ENCODE measurements at places on chromosomes 7 and 10.

DNA sequence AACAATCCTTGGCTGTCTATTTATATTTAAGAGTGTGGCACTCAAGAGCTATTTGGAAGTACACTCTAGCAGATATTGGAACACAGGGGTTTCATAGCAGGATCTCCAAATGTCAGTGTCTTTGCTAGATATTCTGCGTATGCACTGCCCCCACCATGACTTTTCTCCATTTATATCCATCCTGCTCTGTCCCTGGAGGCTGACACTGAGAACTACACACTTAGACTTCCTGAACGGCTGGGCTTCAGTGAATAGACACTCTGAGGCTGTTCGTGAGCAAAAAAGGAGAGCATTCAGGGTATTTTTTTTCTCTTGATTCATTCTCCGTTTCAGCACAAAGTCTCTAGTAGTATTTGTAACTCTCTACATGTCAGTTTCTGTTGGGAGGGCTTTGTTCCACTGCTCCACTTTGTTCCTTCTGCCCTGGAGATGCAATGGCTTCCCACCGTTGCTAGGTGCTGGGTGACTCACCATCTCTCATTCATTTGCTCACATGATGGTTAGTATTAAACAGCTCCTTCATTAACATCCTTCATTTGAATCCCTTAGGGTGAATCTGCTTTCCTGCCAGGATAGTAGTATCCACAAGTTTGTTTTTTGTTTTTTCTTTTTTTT lies 155.9 kb upstream of the SLC13A1 start:
- no peak for DNase-seq

GRCh38 chr7:3989723-3990122 lies 688.7 kb downstream of the SDK1 start:
- no peak for DNase-seq

GRCh38 chr7:149133028-149133710 lies 7.0 kb upstream of the ZNF425 start:
- DNase-seq: no peak

DNA sequence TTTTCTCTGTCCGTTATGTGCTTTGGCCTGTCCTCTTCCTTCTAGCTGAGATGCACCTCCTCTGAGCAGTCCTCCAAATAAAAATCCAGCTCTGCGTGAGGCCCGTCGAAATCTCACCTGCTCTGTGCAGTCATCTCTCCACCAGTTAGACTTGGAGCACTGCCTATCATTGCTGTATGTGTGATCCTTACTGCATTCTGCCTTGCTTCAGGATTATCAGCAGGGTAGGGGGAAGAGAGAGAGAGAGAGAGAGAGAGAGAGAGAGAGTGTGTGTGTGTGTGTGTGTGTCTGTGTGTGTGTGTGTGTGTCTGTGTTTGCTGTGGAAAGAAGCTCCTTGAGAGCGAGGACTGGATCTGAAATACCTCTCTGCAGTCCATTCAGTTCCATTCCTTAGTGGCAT lies 129.4 kb downstream of the CCNY start:
- DNase-seq: no peak

- DNase-seq: no peak
Observed at GRCh38 chr7:24879291-24879690, 100.7 kb downstream of the OSBPL3 start.

DNA sequence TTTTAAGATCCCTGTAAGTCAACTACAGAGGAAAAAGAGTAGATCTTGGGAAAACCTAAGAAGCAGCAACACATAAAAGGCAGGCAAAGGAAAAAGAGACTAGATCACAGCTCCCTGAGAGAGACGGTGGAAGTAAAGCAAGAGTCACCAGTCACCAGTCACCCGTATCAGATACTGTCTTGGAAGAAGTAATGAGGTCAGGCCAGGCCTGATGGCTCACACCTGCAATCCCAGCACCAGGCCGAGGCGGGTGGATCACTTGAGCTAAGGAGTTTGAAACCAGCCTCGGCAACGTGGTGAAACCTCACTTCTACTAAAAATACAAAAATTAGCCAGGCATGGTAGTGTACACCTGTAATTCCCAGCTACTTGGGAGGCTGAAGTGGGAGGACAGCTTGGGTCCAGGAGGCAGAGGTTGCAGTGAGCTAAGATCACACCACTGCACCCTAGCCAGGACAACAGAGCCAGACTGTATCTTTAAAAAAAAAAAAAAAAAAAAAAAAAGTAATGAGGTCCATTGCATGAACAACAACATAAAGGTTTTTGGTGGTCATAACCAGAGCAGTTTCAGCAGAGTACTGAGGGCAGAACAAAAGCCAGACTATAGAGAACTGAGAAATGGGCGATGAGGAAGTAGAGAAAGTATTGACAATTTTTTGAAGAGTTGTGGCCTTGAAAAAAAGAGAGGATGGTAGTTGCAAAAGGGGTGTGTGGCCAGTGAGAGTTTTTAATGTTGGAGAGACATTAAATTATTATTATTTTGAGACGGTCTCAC lies 16.9 kb downstream of the ZNF713 start:
- DNase-seq: no peak

- no peak for DNase-seq
Observed at GRCh38 chr7:80247144-80247543, 112.5 kb downstream of the GNAI1 start.

All from activated CD8-positive, alpha-beta memory T cell treated with anti-CD3 and anti-CD28 coated beads, Interleukin-2, amount 50 U/mL, for 48 hours (primary cell).